ENCODE measurements at places on chromosomes 16 and 17. TPM values are rescaled to one million over a fixed set of nuclear protein-coding genes. Genes with fewer than 3 reads are reported as not detected.

The PLCD3 gene
- total RNA-seq, result 79.4 TPM

GRCh38 chr17:80104321-80104955, 3.1 kb downstream of the GAA start:
- no peak for DNase-seq

GRCh38 chr17:8685381-8685780, 54.9 kb upstream of the MYH10 start:
- DNase-seq, result no peak

DNA sequence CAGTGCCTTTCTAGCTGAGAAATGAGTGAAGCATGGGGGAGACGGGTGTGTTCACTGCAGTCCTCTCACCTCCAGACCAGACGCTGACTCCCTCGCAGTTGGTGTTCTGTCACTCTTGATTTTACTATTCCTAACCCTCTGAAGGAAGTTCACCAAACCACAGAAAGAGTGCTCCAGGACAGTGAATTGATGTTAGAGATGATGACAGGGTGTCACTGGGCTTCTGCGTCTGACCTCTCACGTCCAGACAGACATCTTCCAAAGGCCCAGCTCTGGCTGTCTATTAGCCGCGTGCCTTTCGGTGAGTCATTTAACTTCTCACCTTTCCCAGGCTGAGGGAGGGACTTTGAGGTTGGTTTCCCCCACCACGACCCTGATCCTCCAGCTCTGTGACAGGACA, 8.2 kb downstream of the CRAMP1 start:
- no peak for DNase-seq

- no peak for DNase-seq
Measured at GRCh38 chr17:48738803-48739526, 10.4 kb upstream of the HOXB13 start.

- no peak for DNase-seq
Measured at GRCh38 chr17:27746881-27747280, 53.4 kb downstream of the NOS2 start.

DNA sequence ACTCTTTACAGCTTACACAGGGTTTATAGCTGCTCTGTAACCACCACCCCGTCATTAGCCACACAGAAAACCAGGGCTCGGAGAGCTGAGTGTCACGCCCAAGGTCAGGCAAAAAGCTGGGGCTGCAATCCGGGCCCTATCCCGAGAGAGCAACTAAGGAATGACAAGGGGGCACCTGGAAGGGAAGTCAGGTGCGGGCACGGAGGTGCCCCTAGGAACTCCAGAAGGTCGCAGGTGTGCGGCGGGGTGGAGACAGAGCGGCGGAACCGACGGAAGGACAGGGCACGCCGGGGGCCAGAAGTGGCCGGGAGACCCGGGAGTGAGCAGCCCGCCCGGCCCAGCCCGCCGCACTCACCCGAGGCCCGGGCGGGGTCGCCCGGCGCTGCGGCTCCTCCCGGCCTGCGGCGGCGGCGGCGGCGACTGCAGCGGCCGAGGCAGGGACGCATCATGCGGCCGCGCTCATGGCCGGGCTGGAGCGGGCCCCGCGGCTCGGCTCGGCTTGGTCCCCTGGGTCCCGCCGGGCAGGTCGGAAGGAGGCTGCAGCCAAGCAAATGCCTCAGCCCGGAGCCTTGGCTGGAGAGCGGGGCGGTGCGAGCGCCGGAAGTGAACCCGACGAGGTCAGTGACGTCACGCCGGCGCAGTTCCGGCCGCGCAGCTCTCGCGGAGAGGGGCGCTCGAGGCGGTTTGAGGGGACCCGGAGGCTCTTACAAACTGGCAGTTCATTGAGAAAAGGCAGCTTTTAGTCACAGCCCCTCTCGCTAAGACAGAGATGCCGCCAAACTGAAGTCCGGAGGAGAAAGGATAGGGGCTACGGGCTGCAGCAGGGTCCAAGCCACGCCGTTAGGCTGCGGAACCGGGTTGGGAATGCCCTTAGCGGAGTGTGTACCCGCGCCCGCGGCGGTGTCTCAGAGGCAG, at the start of gene ZDHHC7:
ZDHHC7 (minus strand) TSS at position 605 of the 915 bp plus-strand sequence. CDS start 20,917 bp downstream, outside the sequence.
- peak; percentile 94 for DNase-seq

The SNTB2 gene
- 64.0 TPM for total RNA-seq

- DNase-seq, result peak; percentile 92
Measured at GRCh38 chr17:8162233-8162996, at the start of gene VAMP2. Gene VAMP2, minus strand, starts transcription at chr17:8162948. Its CDS starts 69 bp downstream, at chr17:8162879.

The SOX9 gene
- total RNA-seq, result 42.0 TPM

The CMTM2 gene
- 1.5 TPM for total RNA-seq

GRCh38 chr17:39170109-39170508, 4.1 kb upstream of the ARL5C start:
- DNase-seq, result no peak

The PDIA2 gene
- 0.85 TPM for total RNA-seq

DNA sequence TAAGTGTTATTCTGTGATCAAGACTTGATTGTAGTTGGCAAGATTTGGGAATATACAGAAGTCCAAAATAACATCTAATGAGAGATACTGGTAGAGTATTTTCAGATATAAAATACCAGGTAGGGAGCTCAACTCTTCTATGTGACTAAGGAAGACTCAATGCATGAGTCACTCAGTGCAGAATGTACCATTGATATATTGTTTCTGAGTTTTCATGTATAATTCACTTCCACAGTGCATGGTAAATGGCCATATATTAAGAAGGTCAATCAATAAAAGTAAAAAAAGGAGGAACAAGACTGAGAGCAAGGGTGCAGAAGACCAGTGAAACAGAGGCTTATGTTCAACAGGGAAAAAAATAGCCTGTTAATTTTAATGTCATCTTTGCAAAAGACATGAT, 1387.9 kb downstream of the CDH8 start:
- no peak for DNase-seq

GRCh38 chr16:15616475-15617165, 26.3 kb downstream of the MARF1 start:
- DNase-seq, result no peak

The CD19 gene
- total RNA-seq, result 1.4 TPM

- no peak for DNase-seq
Measured at GRCh38 chr16:68848786-68849185, 5.5 kb downstream of the TANGO6 start.

DNA sequence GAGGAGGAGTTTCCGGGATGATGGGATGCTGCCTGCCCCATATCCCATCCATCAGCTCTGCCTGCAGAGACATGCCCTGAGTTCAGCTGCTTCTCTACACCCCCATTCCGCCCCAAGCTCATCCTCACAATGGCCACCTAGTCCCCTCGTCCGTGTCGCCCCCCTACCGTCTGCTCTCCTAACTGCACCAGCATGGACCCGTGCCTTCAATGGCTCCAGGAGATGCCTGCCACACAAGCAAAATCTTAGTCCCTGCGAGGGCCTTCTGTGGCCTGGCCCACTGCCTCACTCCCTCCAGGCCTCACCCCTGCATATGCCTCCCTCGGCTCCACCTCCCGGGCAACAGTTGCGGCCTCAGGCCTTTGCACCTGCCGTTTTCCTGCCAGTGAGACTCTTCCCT, 1.8 kb upstream of the TELO2 start:
- DNase-seq, result no peak

The SOX15 gene
- 5.1 TPM for total RNA-seq

Measured in sciatic nerve (tissue), 2 donors.